A673 (cell line): ENCODE measurements at places on chromosomes 3 and 15. TPM values are rescaled to one million over a fixed set of nuclear protein-coding genes. Genes with fewer than 3 reads are reported as not detected.

The SYNM gene
- 2.6 and 2.7 TPM in 2 replicates for total RNA-seq

The ARRDC4 gene
- total RNA-seq: 2.1 and 3.6 TPM in 2 replicates

- H3K4me1 ChIP-seq: no peaks in the 10 kb centered on the region
- peaks cover 48% of the 10 kb centered on the region for H3K36me3 ChIP-seq
- H3K27ac ChIP-seq: no peak overlapping the region
- H3K4me3 ChIP-seq: no peak overlapping the region
- peak; percentile 67 for DNase-seq
Measured at GRCh38 chr3:194640829-194641228, 7.6 kb upstream of the TMEM44 start.

GRCh38 chr3:194730365-194730764, 44.7 kb downstream of the FAM43A start:
- H3K27ac ChIP-seq: peak overlapping the region; percentile 35
- no peaks in the 10 kb centered on the region for H3K36me3 ChIP-seq
- H3K27me3 ChIP-seq: no peaks in the 10 kb centered on the region
- peak; percentile 96 for DNase-seq
